ENCODE measurements at places on chromosomes 7 and 10. TPM values are rescaled to one million over a fixed set of nuclear protein-coding genes. Genes with fewer than 3 reads are reported as not detected.
A peak's percentile ranks its signal among the peaks of the same experiment; 100 is the strongest.

DNA sequence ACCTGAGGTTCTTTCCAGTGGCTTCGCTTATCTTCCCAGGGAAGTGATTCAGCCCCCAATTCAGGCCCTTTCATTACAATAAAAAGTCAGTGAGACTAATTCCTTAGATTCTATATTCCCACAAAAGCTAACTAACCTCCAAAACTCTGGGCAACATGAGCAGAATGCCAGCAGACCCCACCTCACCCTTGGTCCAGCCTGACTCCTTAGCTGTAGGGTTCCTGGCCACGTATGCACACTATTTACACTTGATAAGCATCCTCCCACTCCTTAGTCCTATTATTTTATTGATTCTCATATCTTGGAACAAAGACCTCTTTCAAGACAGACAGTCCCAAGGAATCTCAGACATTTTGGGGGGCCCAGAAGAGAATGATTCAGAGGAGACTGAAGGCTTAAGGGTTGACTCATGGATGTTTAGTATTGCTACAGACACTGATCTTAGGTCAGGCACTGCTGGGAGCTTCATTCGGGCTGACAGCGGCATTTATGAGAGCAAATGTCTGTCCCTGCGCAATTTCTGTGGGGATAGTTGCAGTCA is 162.6 kb upstream of the GDF10 start:
- DNase-seq, result no peak

- DNase-seq, result no peak
Measured at GRCh38 chr7:155378580-155378934, 79.4 kb upstream of the EN2 start.

- DNase-seq, result no peak
Measured at GRCh38 chr7:115221456-115221855, 299.6 kb downstream of the MDFIC start.

The CALML5 gene
- total RNA-seq, result not detected

GRCh38 chr10:69051710-69052487 is 36.0 kb upstream of the SRGN start:
- no peak for DNase-seq

The COL13A1 gene
- 4.5 TPM for total RNA-seq

- no peak for DNase-seq
Measured at GRCh38 chr7:74092321-74092963, 8.8 kb downstream of the LIMK1 start.

GRCh38 chr7:39644170-39644569 is 20.8 kb downstream of the RALA start:
- DNase-seq, result no peak

The DGKI gene
- total RNA-seq, result 0.71 TPM

- no peak for DNase-seq
Measured at GRCh38 chr10:29377333-29377961, 88.6 kb downstream of the LYZL1 start.

- no peak for DNase-seq
Measured at GRCh38 chr7:119935418-119936025, 337.5 kb upstream of the KCND2 start.

DNA sequence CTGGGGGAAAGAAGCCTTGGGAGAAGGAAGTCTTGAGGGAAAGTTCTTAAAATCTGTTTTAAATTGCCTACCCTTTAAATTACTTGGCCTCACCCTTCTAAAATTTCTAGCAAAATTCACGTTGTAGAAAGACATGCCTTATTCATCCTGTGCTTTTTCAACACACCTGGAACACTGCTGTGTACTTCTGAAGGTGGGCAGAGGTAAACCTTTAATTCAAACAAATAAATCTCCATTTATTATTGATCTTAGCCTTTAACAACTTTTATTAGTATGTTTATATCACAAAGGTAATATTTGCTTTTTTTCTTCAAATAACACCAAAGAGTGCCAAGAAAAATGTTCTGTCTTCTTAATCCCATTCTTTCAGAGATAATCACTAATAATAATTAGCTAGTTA is 30.7 kb downstream of the DNAJB9 start:
- DNase-seq, result no peak

The FRAT1 gene
- 5.2 TPM for total RNA-seq

DNA sequence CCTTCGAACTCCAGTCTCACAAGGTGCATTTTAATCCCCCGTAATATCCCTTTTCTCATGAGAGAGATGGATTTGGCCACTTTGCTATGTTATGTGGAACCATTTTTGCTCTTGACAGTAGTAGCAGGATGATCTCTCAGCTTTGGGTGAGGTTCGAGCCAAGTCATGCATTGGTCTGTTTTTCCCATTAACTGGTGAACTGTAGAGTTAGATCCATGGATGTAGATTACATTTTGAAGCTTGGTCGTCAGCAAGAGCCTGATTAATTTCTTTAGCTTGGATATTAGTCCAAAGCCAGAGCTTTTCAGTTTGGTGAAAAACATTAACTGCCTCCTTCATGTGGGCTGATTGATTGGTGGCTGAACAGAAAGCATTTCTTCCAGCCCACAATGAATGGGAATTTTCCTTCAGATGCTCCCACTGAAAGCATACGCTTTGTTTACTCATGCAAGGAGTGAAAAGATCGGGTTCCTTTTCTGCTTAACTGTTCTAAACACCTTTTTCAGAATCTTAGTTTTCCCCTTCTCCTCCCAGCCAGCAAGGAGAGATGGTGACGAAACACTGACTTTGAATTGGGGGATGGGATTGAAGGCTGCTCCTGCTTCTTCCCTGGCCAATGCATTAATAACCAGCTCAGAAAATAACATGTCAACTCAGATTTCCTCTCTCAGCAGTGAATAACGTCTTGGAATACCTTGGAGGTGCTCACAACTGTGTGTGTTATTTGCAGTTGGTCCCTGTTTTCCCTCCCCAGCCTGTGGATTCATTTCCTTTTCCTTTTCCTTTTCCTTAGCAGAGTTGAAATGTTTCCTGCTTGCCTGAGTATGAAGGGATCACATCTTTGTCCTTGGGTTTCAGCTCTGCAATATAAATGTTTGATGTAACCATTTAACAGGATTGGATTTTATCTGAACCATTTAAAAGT is 351.8 kb upstream of the FZD8 start:
- no peak for DNase-seq

DNA sequence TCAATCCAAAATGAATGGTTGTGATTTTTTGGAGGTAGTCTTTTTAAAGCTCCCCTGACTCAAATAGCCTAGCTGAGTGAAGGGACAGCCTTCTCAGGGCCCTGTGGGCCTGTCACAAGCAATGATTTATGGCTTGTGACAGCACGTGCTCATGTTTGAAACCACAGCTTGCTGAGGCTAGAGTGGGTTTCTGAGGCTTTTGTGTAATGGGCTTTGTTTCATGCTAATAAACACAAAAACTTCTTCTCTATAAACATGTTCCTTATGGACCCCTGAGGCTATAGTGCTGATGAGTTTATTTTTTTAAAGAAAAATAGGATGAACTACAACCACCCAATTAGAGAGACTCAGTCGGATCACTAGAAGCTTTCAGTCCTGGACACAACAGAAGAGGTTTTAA is 36.1 kb upstream of the BET1 start:
- no peak for DNase-seq

DNA sequence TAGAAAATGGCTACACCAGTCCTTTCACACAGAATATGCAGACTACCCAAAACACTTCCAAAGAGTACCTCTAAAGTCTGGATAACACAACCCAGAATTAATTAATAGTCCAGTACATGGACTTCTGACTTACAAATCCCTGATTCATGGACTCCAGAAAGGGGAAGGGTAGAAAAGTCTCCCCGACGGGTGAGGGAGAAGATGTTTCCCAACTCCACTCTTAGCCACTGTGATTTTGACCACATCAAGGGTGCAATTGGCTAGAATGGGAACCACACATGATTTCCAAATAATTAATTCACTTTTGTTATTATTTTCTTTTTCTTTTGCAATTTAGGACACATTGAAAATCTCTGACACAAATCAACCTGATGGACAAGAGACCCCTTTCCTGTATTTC is 1.4 kb downstream of the TMEM130 start:
- no peak for DNase-seq

The OPALIN gene
- not detected for total RNA-seq

DNA sequence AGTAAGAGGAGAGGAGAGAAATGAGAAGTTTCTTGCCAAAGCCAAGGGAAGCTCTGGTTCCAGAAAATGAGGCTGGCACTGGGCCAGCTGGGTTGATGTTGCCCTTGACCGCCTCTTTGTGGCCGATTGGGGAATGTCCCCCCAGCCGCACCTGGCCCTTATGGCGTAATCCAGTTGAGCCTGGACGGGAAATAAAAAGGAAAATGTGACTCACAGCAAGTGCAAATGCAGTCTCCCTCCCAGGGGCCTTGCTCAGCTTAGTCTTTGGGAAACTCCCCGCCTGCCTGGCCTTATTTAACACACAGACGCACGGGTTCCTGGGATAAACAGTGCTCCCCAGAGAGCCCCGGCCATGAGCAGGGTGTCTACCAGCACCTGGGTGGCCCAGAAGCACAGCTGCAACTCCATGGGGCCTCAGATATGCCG is 174.8 kb downstream of the KIAA1217 start:
- DNase-seq, result peak; percentile 75

The PTN gene
- 28.6 TPM for total RNA-seq

DNA sequence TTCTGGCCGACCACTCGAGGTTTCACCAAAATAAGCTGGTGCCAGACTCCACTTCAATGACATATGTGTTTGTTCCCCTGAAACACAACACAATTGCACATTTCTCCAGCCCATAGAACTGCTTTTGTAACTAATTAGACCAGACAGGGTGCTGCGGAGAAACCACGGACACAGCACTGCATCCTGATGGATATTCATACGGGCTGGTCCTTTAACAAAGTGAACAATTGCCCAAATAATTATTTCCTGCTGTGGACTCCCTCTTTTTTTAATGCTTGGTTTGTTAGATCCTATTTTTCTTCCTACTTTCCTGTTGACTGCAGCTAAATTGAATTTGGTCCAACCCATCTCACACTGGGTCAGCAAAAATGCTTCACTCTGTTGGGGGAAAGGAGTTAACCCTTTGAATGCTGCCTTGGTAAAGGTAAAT is 198.6 kb upstream of the BMPER start:
- no peak for DNase-seq

The SSBP1 gene
- 254 TPM for total RNA-seq

DNA sequence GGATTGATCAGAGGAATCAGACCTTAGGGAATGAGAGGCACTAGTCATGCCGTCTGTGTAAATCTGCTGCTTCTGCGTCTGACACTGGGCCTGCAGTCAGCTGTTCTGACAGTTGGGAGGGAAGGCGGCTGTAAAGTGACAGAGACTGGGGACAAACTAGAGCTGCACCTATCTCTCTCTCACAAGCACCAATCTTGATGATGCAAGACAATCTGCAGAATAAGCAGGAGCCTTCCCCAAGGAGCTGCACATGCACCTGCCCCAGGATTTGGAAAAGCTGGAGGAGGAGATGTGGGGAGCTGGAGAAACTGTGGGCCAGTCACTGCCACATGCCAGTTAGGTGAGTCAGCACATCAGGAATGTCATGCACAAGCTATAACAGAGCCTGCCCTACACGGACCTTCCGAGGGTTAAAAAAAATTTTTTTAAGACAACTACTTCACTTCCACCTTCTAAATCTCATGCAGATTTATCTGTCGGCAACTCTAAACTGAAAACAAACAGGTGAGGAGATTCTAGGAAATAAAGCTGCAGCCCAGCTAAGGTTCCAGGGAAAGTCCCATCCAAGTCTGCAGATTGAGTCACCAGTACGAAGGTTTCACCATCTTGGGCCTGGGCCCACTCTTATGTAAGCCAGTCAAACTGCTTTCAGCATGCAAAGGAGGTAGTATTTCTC is 39.2 kb downstream of the ENO4 start:
- no peak for DNase-seq

The FAM237B gene
- total RNA-seq, result not detected

The TSPAN12 gene
- total RNA-seq, result 17.9 TPM

DNA sequence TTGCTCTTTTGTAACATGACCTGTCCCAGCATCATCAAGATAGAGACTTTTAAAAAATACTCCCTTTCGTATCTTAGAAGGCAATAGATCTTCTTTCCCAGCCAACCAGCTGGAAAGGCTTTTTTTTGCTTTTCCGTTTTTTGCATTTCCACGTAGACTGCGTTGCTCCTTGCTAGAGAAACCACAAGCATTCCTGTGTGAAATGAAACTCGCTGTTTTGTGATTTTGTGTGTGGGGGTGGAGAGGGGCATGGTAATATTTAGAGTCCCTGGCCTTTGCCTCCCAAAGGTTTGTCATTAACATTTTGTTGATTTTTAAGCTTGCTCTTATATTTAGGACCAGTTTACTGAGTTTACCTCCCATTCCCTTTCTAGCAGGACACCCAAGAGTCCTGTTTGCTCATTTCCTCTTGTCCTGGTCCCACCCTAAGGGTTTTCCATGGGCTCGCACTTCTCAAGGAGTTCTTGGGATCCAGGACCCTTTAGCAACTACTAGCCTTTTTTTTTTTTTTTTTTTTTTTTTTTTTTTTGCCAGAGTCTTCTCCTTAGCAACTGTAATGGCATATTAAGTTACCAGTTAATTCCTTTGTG is 243.6 kb downstream of the BICC1 start:
- no peak for DNase-seq

The CCDC136 gene
- 43.7 TPM for total RNA-seq

DNA sequence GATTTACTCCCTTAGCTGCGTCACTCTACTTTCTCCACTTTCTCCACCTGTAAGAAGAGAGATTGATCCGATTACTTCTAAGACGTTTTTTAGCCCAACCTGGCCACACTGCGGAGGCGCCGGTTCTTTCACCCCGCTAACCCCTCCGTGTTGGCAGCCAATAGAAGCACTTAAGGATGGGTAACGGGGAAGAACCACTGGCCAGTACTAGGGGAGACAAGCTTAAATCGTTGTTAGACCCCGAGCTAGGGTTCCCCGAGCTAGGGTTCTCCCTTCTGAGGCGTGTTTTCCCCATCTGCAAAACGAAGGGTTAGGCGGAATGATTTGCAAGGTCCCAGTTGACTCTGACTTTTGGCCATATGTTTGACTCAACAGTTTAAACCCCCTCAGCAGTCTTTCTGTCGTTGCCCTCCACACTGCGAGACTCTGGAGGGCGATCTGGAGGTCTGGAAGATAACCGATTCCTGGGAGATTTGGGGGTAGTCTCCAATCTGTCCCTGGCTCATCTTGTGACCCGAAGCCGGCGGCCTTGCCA is 644 bp downstream of the UMAD1 start:
- DNase-seq, result no peak

DNA sequence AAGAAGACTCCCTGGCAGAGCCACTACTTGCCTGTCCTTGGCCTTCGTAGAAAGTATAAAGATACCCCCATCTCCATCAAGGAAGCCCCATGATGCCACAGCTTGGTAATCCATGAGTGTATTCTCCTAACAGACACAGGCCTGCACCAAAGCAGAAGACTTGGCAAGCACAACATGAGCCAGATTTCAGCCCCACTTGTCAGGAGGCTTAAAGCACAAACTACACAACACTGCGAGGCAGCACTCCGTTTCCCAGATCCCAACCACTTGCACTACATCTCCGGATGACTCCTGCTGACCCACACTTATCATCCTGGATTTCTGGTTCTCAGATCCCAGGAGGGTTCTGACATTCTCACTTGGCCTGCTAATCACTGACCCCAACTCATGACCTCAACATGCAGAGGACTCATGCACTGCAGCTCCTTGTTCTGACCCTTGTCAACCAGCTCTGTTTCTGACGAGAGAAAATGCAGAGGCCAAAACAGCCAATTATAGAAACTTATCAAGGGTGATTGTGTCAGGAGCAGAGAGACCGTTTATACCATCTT is 100.8 kb downstream of the RELN start:
- no peak for DNase-seq

- DNase-seq, result no peak
Measured at GRCh38 chr10:110915035-110915434, 3.9 kb downstream of the BBIP1 start.

The SLC26A5 gene
- 0.40 TPM for total RNA-seq
